ENCODE measurements at places on chromosomes 5 and 9.

- peak overlapping the region; percentile 73 for H3K4me3 ChIP-seq
- no peak for DNase-seq
- peak overlapping the region; percentile 66 for H3K27ac ChIP-seq
These were observed 43.7 kb upstream of the PRSS3 start for GRCh38 chr9:33751536-33752129.

DNA sequence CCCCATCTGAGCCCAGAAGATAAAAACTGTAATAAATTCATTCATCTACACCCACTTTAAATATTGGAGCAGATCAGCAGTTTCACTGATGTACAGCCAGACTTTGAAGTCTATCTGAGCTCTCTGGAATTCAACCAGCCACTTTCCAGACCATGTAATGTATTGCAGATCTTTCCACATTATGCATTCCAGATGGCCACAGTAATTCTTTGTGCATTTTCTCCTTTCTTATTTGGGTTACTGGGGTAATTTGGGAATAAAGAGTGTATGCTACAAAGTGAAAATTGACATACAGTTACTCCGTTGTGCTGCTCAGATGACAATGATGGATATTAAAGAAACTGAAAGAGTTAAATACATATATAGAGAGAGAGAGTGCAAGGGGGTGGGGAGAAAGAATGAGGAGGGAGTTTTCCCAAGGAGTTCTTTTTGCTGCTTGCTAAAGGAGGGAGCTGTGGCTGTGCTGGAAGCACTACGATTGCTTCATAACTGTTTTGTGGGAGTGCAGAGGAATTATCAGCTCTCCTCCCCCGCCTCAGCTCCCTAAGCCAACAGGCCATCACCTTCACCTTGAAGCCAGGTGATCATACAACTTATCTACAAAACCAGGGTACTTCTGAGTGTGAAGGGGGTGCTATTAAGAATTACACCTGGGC, 152.8 kb downstream of the GAS1 start:
- no peak overlapping the region for H3K27ac ChIP-seq
- no peak overlapping the region for H3K4me3 ChIP-seq
- no peaks in the 10 kb centered on the region for H3K36me3 ChIP-seq

DNA sequence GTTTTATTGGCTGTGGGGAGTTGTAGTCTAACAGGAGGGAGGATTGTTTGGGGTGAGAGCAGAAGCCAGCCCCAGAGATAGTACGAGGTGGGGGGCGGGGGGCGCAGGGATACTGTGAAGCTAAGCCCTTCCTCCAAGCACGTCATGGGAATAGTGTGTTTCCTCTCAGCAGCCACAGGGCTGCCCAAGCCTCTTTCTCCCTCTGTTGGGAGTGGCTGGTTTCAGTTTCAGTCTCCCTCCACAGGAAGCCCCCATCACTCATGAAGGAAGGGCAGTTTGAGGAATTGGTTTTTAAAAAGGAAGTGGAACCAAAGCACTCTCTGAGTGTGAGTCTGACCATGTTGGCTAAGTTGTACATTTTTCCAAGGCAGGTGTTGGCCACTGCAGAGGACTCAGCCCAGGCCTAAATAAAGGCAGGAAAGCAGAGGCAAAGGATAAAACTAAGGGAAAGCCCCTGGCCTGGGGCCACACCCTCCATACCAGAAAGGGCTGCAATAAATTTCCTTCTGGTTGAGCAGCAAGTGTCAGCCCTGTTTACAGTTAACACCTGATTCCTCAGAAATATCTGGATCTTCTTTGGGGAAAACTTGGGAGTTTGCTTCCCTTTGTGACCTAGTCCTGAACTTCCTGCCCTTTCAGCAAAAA, 3.2 kb downstream of the RAB24 start:
- DNase-seq: no peak
- H3K27ac ChIP-seq: peak overlapping the region; percentile 75
- no peaks in the 10 kb centered on the region for H3K27me3 ChIP-seq
- no peak overlapping the region for H3K4me3 ChIP-seq

DNA sequence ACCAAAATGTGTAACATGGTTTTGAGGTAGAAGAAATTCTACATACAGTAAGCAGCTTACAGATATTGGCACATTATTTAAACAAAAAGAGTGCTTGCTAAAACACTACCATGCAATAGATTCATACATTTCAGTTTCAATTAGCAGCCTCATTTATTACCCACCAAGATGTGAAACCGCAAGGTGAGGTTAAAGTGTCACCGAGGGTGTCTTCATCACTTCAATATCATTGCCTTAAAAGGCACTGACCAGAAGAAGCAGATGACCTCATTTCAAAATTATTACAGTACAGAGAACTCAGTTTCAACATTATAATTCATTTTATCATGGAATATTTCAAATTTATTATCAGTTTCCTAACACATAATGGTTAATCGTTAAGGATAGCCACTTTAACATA, 302.2 kb downstream of the ISL1 start:
- no peaks in the 10 kb centered on the region for H3K27me3 ChIP-seq
- no peaks in the 10 kb centered on the region for H3K36me3 ChIP-seq
- no peak overlapping the region for H3K4me3 ChIP-seq
- no peaks in the 10 kb centered on the region for H3K4me1 ChIP-seq
- no peak for DNase-seq

- no peak overlapping the region for H3K27ac ChIP-seq
- no peaks in the 10 kb centered on the region for H3K4me1 ChIP-seq
- DNase-seq: no peak
- no peaks in the 10 kb centered on the region for H3K27me3 ChIP-seq
These were observed 601.5 kb downstream of the IRX1 start for GRCh38 chr5:4197151-4197550.

GRCh38 chr5:126506079-126506478, 82.9 kb downstream of the GRAMD2B start:
- peaks cover 13% of the 10 kb centered on the region for H3K4me1 ChIP-seq
- no peaks in the 10 kb centered on the region for H3K36me3 ChIP-seq

DNA sequence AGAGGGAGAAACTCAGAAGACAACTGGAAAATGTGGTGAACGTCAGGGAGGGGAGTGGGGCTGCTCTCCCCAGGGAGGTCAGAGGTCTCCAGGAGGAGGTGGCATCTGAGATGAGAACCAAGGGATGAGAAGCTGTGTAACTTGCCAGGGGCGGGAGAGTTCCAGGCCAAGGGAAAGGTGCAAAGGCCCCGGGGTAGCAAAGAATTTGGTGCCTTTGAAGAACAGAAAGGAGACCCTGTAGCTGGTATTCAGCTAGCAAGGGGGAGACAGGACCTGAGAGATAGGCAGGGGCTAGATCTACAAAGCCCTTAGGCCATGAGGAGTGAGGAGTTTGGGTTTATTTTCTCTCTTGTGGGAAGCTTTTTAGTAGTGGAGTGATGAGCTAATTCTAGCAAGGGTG, 3.3 kb downstream of the DNM1 start:
- DNase-seq: no peak
- no peaks in the 10 kb centered on the region for H3K27me3 ChIP-seq
- H3K4me1 ChIP-seq: no peaks in the 10 kb centered on the region
- no peak overlapping the region for H3K4me3 ChIP-seq

- no peak overlapping the region for H3K4me3 ChIP-seq
- H3K4me1 ChIP-seq: peaks cover 59% of the 10 kb centered on the region
- no peaks in the 10 kb centered on the region for H3K27me3 ChIP-seq
- DNase-seq: peak; percentile 50
These were observed 292.0 kb downstream of the FANCC start for GRCh38 chr9:95025213-95026147.

DNA sequence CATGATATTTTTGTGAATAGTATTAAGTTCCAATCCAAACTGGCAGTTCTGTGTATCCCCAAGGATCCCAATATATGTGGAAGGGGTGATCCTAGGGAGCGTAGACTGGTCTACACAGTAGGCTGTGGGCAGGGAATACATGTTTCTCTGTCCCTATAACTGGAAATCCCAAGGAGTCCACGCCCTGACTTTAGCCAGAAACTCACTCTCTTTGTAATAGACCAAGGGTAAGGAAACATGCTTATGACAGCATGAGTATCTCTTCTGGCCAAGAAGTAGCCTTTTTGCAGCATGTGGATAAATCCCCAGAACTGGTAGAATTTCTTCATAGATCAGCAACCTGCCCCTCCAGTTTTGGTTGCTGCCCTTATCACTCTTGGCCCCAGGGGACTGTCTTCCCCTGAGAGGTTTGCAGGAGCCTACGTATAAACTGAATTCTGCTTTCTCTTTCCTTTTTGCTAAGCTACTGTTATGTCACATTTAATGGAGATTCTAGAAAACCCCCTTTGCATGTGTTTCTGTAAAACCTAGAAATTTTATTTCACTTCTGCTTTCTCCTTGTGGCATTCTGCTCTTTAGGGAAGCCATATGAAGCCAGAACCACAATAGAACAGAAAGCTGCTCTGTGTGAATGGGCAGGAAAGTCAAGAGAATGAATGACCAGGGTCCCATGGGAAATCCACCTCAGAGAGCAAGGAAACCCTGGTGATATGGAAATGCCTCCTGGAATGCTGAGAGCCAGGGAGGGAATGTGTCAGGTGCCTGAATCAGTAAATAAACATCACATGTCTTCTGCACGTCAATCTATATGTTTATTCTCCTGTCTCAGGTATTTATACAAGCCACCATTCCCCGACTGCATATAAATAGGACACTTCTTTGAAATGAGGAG, 3.5 kb downstream of the IFNA2 start:
- no peak overlapping the region for H3K4me3 ChIP-seq
- no peaks in the 10 kb centered on the region for H3K4me1 ChIP-seq
- no peak overlapping the region for H3K27ac ChIP-seq
- peaks cover 65% of the 10 kb centered on the region for H3K27me3 ChIP-seq

GRCh38 chr5:82599692-82600091, 321.5 kb upstream of the RPS23 start:
- DNase-seq: no peak
- no peak overlapping the region for H3K4me3 ChIP-seq
- no peak overlapping the region for H3K27ac ChIP-seq
- H3K4me1 ChIP-seq: no peaks in the 10 kb centered on the region
- no peaks in the 10 kb centered on the region for H3K36me3 ChIP-seq
- H3K27me3 ChIP-seq: no peaks in the 10 kb centered on the region

DNA sequence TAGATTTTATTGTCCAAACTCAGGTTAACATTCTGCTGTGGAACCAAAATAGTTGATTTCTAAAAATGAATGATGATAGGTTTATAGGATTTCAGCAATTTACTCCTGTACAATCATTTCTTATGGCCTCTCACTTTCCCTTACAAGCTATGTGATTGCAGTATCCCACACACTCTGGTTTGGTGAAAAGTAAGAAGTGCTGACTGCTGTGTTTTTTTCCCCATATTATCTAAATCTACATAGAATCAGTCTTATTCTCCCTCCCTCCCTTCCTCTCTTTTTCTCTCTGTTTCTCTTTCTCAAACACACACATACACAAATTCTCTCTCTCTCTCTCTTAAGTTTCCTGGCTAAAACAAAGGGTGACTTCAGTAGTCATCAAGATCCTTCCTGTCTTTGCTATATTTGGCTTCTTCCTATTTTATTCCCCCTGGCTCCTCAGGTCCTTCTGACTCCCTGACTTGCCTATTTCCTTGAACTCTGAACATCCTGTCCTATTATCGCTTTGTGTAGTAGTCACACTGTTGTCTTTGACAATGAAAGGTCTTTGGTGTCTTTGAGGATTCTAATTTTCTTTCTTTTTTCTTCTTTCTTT, 55.9 kb upstream of the HAPLN1 start:
- no peak overlapping the region for H3K27ac ChIP-seq
- no peaks in the 10 kb centered on the region for H3K27me3 ChIP-seq
- H3K4me3 ChIP-seq: no peak overlapping the region
- no peak for DNase-seq
- no peaks in the 10 kb centered on the region for H3K4me1 ChIP-seq

DNA sequence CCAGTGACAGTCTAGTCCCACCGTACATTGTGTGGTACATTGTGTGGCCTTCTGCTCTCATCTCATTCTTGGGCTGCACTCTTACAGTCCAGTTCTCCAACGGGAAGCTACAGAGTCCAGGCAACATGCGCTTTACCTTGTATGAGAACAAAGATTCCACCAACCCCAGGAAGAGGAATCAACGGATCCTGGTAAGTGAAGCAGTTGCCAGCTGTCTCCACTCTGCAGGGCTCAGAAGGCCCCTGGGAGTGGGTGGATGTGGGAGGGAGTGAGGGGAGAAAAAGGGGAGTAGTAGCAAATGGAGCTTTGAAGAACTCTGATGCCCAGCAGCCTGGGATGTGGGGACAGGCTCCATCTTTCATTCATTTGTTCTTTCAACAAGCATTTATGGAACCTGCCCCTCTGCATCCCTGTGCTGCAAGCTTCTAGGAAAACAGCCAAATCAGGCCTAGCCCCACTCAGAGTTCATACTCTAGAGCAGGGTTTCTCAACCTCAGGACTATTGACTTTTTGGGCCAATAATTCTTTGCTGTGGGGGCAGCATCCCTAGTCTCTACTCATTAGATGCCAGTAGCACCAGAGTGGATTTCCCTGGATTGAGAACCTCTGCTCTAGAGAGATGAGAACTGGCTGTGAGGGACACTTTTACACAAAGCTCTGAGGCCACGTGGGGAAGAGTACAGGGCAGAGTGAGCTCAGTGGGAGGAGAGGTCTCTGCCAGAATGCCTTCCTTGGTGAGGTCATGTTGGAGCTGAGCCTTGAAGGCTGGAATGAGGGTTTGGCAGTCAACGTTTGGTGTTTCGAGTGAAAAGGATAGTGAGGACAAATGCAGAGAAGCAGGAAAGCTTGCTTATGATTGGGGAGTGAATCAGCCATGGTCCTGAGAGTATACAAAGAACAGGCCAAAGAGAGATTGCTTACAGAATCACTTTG, 1.1 kb downstream of the POLR1E start:
- peak overlapping the region; percentile 58 for H3K4me3 ChIP-seq
- no peaks in the 10 kb centered on the region for H3K27me3 ChIP-seq
- no peak for DNase-seq
- peak overlapping the region; percentile 56 for H3K27ac ChIP-seq
- H3K4me1 ChIP-seq: no peaks in the 10 kb centered on the region

Measured in RWPE2 (cell line).